ENCODE measurements at places on chromosomes 7 and 10.

DNA sequence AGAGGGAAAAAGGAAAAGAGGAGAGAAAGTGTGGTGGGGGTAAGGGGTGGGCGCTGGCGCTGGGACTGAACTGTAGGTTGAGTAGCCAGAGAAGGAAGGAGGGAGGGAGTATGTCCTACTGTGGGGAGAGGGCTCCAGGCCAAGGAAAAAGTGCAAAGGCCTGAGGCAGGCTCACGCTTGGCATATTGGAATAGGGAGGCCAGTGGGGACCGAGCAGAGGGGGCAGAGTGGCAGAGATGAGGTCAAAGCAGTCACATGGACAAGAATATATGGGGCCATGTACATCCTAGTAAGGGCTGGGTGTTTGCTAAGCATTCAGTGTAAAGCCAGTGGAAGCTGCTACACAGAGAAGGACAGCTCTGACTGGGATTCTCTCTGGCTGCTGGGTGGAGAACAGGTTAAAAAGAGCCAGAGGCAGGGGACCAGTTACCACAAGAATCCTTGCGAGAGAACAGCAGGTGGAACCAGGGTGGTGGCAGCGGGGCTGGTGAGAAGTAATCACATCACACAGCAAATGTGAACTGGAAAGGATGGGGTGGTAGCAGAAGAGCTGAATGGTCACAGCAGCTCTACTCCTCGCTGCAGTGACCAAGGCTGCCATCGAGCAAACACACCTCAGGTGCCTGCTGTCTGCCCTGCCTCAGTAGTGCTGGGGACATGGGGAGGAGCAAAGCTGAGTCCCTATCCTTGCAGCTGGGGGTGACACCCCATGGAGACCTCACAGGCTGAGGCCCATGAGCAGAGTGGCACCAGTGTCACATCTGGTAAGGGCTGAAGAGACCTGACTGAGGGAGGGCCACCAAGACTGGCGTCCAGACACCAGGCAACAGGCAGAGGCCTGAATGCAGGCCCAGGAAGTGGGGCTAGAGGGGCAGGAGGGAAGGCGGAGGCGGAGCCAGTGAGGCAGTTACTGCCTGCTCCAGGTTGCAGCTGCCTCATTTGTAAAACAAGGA is 39.5 kb downstream of the FAM53B start:
- H3K4me3 ChIP-seq = no peak overlapping the region
- no peak for DNase-seq
- no peaks in the 10 kb centered on the region for H3K27me3 ChIP-seq
- H3K4me1 ChIP-seq = peaks cover 36% of the 10 kb centered on the region
- peak overlapping the region; percentile 85 for H3K27ac ChIP-seq
- H3K36me3 ChIP-seq = no peaks in the 10 kb centered on the region

DNA sequence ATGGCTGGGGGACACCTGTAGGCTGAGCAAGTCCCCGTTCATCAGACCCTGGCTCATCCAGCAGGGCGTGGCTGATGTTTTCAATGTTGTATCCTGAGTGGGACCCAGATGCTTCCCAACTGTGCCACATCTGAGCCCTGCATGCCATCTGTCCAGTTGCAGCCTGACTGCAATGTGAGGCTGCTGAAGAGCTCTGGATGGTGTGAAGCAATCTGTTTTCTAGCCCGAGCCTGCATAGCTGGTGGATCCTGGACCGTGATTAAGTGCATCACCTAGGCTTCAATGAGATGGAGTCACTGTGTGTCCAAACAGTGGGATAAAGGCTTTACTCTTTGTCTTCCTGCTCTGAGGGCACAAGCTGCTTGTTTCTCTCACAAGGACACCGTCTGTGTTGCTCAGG is 99.8 kb downstream of the TCF7L2 start:
- H3K27ac ChIP-seq = peak overlapping the region; percentile 82
- H3K4me1 ChIP-seq = peaks cover 13% of the 10 kb centered on the region
- H3K27me3 ChIP-seq = no peaks in the 10 kb centered on the region
- no peaks in the 10 kb centered on the region for H3K36me3 ChIP-seq

GRCh38 chr7:137916980-137917645 is 70.3 kb upstream of the DGKI start:
- no peaks in the 10 kb centered on the region for H3K36me3 ChIP-seq
- no peaks in the 10 kb centered on the region for H3K4me1 ChIP-seq
- DNase-seq = no peak
- no peak overlapping the region for H3K27ac ChIP-seq

DNA sequence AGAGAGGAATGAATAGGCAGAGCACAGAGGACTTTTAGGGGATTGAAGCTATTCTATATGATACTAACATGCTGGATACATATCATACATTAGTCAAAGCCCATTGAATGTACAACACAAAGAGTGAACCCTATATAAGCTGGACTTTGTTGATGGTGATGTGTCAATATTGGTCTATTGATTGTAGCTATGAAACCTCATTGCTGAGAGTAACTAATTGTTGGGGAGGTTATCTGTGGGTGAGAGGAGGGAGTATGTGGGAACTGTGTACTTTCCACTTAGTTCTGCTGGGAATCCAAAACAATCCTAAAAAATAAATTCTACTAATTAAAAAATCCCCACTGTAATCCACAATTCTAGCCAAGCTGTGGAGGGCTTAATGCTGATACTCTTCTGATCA is 22.0 kb upstream of the CYP2C9 start:
- no peaks in the 10 kb centered on the region for H3K27me3 ChIP-seq
- H3K27ac ChIP-seq = no peak overlapping the region
- no peaks in the 10 kb centered on the region for H3K4me1 ChIP-seq
- H3K4me3 ChIP-seq = no peak overlapping the region
- no peaks in the 10 kb centered on the region for H3K36me3 ChIP-seq

DNA sequence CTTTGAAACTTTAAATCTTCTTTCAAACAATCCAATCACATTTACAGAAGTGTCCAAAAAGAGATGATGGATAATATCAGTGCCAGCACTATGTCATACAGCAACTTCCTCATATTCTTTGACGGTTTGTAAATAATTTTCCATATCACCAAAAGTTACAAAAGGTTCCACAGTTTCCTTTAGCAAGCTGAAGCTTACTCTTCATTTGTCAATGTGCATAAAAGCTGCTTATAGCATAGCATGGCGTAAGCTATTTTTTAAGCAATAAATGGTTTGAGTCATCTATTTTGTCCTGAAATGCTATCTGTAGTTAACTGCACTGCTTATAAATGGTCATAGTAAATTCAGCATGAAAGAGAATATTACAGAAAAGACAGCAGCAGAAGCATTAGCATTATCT is 95.1 kb downstream of the ETV1 start:
- no peak overlapping the region for H3K4me3 ChIP-seq
- no peaks in the 10 kb centered on the region for H3K4me1 ChIP-seq
- no peak overlapping the region for H3K27ac ChIP-seq
- H3K27me3 ChIP-seq = no peaks in the 10 kb centered on the region
- DNase-seq = no peak
- no peaks in the 10 kb centered on the region for H3K36me3 ChIP-seq

DNA sequence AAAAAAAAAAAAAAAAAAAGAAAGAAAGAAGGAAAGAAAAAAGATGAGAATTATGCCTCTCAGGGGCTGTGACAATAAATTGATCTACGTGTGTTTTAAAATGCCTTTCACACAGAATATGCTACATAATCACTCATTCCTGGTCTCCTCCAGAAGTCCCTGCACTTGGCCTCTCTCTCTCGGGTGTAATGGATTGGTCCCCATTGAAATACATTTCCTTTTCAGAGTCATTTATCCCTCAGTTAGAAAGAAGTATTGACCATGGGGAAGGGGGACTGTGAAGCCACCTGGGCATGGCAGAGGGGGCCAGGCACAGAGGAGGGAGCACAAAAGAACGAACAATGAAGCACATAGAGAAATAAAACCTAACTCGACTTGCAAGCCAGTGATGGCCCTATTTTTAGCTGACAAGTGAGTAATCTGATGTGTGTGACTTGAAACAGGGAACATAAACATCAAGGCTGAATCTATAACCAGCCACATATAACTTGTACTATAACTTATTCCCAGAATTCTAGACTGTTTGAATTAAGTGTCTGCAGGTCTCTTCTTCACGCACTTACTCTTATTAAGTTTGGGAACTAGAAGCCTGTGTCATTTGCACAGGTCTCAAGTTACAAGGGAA is 490.8 kb downstream of the KCNMA1 start:
- H3K4me1 ChIP-seq = no peaks in the 10 kb centered on the region
- no peak overlapping the region for H3K27ac ChIP-seq
- H3K4me3 ChIP-seq = no peak overlapping the region

DNA sequence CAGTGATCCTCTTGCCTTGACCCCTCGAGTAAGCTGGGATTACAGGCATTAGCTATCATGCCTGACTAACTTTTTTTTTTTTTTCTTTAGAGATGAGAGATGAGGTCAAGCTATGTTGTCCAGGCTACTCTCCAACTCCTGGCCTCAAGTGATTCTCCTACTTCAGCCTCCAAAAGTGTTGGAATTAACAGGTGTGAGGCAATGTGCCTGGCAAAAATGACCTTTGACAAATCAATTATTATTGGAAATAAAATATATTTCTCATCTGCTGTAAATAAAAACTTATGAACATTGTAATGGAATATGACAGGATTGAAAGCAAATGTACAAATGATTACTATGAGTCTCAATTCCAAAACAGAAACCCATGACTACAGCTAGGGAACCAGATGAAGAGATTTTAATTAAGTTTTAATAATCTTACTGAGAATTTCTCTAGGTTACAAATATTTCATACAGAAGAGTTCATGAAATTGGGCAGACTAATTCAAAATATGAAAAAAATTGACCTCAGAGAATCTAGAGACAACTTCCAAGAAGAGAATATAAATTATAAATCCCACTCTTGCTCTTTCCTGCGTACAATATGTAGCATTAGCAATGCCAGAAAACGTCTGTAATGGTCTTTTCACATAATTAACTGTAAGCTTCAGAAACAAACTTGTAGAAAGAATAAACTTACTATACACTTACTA is 414.7 kb downstream of the DGKB start:
- no peak overlapping the region for H3K4me3 ChIP-seq
- H3K4me1 ChIP-seq = no peaks in the 10 kb centered on the region
- H3K27ac ChIP-seq = no peak overlapping the region

DNA sequence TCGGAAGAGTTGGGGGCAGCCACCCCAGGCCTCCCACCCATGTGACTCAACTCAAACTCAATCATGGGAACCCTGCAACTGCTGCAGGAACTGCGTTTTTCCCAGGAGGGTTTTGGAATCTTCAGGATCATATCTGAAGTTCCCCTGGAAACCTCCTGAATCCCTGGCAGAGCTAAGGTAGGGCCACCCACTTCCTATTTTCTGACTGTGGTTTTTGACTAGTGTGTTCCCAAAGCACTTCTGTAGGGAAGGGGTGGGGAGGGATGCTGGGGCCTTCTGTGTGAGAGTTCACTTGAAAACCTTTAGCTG is 127.6 kb upstream of the UNC5B start:
- H3K36me3 ChIP-seq = no peaks in the 10 kb centered on the region
- DNase-seq = no peak
- H3K4me3 ChIP-seq = no peak overlapping the region
- H3K27ac ChIP-seq = no peak overlapping the region
- no peaks in the 10 kb centered on the region for H3K4me1 ChIP-seq

DNA sequence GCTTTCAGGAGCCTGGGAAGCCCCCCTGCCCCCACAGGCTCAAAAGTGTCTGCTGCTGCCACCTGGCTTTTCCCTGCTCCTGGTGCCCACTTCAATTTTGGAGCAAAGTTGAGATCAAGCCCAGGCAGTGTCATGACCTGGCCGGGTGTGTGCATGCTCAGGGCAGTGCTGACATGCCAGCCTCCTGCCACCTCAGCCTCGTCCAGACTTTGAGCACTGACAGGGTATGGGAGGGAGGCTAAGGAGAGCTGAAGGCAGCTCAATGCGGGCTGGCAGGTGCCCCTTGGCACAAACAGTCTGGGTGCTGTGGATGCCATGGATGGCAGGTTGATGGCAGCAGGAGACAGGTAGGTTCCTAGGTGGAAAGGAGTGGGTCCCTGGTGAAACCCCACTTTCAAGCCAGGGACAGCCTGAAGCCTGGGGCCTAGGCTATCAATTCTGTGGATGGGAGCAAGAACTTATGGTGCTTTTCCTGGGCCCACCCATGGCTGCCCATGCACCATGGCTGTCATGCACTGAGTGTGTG is 12.3 kb upstream of the ECHDC3 start:
- H3K27ac ChIP-seq = no peak overlapping the region
- H3K4me1 ChIP-seq = no peaks in the 10 kb centered on the region
- no peaks in the 10 kb centered on the region for H3K36me3 ChIP-seq
- no peaks in the 10 kb centered on the region for H3K27me3 ChIP-seq

DNA sequence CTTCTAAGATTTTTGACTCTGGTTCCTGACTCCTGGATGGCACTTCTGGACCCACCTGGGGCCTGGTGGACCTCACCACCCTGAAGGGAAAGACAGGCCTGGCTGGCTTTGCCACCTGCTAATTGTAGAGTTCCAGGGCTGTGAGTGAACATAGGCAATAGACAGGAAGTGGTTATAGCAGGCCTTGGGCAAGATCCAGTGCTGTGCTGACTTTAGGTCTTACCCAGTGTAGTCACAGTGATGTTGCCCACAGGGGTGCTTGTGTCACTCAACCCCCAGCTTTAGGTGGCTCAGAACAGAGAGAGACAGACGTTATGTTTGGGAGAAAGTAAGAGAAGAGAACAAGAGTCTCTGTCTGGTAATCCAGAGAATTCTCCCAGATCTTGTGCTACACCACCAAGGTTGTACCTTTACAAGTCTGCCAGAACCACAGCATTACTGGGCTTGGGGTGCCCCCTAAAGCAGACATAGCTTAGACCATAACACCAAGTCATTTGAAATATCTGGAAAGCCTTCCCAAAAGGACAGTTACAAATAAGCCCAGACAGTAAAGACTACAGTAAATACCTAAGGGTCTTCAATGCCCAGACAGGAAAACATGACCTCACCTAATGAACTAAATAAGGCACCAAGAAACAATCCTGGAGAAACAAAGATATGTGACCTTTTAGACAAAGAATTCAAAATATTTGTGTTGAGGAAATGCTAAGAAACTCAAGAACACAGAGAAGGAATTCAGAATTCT is 303.4 kb downstream of the PCLO start:
- H3K36me3 ChIP-seq = no peaks in the 10 kb centered on the region
- H3K27ac ChIP-seq = no peak overlapping the region
- H3K27me3 ChIP-seq = no peaks in the 10 kb centered on the region

DNA sequence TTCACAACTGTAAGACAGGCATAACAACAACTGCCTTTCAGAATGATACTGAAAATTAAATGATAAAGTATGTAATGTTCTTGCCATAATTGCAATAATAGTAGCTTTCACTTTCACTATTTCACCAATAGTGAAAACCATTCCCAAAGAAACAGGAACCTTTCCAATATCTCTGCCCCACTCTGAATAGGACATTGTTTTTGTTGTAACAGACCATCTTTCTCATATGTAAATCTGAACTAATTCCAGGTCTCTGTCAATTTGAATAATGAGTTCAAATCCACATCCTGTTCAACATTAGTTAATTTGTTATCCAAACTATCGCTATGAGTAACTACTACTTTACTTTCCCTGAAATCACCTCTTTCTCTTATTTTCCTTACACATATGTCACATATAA is 148.0 kb downstream of the LRRN3 start:
- no peaks in the 10 kb centered on the region for H3K27me3 ChIP-seq
- no peaks in the 10 kb centered on the region for H3K4me1 ChIP-seq
- peak overlapping the region; percentile 48 for H3K4me3 ChIP-seq
- H3K36me3 ChIP-seq = no peaks in the 10 kb centered on the region
- H3K27ac ChIP-seq = no peak overlapping the region

- no peaks in the 10 kb centered on the region for H3K27me3 ChIP-seq
- H3K27ac ChIP-seq = no peak overlapping the region
- H3K4me3 ChIP-seq = no peak overlapping the region
- DNase-seq = no peak
- H3K36me3 ChIP-seq = no peaks in the 10 kb centered on the region
Observed at GRCh38 chr10:93512565-93512964, 16.2 kb downstream of the CEP55 start.

- no peaks in the 10 kb centered on the region for H3K4me1 ChIP-seq
- H3K27me3 ChIP-seq = no peaks in the 10 kb centered on the region
- no peak for DNase-seq
- no peak overlapping the region for H3K4me3 ChIP-seq
Observed at GRCh38 chr10:52245547-52245946, 68.5 kb upstream of the DKK1 start.

Data from breast epithelium (tissue), 4 donors.